ENCODE measurements at places on chromosomes 6 and 20.

DNA sequence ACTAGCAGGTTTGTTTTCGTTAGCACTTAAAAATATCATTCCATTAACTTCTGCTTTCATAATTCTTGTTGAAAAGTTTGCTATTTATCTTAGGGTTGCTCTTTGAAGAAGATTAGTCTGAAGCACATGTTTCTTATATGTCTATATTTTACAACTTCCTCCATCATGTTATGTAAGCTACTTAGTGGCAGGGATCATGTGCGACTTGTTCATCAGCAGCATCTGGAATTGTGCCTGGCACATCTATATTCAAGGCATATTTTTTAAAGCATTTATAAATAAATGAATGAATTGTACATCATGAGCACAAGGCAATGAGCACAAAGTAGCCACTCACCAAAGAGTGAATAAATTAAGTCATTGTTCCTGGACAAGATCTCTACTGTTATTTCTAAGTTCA is 187.2 kb upstream of the COL21A1 start:
- no peak for DNase-seq

GRCh38 chr6:235763-236360 is 56.4 kb upstream of the DUSP22 start:
- peak; percentile 68 for DNase-seq

DNA sequence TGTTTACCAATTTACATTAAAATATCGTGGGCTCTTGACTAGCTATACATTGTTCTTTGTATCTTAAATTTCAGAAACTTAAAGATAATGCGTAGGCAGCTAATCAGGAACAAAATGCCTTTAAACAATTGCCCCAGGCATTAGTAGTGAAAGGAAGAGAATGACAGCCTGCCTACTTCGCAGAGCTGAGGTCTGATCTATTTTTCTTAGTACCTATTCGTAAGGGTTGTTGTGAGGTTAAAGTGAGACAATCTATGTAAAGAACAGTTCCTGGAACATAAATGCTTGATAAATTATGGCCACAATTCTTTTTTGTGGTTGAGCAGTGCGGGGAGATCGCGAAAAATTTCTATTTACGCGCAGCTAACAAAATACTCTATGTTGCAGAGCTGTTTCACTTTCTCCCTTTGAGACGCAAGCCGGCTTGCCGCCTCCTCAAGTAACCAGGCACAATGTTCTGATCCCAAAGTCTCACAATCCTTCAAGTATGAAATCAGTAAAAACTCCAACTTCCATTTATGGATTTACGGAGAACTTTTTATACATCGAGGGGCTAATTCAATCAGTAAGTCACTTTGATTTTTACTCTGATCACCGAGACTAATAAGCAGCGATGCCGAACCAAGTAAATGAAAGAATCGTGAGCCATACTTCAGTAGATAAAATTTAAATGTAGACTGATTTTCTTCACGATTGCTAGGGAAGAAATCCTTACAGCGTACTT is 878 bp upstream of the PNRC1 start:
- DNase-seq = peak; percentile 44

DNA sequence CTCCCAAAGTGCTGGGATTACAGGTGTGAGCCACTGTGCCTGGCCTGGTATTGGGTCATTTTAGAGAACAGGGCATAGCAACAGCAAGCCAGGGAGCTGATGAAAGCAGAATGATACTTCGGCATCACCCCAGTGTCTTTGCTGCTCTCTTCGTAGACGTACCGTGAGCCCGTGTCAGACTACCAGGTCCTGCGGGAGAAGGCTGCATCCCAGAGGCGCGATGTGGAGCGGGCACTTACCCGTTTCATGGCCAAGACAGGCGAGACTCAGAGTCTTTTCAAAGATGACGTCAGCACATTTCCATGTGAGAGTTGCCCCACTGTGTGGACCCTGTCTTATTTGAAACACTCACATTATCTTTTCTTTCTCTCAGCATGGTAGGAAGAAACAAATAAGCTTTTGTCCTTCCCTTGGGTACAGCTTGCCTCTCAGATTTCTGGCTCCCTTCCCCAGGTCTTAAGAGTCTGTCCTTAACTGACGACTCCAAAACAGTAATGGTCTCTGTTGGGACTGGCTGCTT is 15.9 kb downstream of the TAF8 start:
- DNase-seq = no peak

- no peak for DNase-seq
Observed at GRCh38 chr20:45163083-45163803, 11.5 kb upstream of the PI3 start.

DNA sequence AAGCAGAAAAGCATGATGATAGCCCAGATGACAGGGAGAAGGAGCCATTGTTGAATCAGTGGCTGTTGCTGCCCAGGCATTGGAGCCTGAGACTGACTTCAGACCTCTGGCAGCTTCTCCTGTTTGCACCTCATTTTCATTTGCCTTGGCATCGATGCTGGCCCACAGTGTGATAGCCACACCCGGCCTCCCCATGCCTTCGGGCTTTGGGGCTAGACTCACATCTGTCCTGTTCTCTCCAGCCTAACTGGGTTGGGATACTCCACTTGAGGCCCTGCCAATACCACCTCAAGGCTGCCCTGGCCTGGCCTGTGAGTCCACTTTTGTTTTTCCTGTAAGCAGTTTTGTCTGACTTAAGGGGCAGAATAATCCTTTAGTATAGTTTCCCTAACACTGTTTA is 140.4 kb downstream of the UST start:
- DNase-seq = no peak

DNA sequence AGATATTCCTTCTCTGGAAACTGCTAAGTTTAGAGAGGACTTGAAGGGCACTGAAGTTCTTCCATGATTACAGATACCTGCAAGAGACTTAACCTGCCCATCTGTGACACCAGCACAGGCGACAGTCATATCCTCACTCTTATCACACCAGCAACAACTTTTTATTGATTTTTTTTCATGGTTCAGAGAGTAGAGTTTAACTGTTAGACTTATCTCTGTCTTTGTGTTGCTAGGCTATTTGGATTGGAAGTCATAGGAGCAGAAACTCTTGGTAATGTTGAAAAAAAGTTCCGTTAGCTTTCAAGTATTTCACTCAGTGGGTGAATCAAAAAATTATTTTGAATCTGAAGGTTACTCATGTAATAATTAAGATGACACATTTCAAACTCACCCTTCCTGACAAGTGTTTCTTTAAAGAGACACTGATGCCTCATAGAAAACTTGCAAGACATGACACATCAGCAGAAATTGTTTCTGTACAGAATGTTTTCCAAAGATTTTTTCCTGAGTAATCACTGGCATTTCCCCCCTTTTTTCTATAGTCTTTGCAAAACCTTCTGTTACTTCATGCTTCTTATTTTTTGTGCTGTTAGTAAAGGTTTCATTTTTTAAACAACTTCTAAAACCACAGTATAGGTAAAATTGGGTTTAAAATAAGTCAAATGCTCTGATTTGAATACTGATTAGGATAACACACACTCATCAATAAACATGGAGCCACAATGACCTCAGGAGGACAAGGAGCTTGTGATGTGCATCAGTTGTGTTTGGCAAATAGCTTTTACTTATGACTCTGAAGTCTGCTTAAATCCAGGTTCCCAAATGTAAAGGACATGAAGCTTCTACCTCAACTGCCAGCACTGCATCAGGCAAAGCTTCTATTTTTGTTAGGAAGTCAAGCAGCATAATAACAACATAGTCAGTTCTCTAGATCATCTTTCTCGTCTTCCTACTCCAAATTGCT is 252.9 kb upstream of the MAN1A1 start:
- DNase-seq = no peak

GRCh38 chr6:104421650-104422049 is 438.1 kb downstream of the HACE1 start:
- no peak for DNase-seq

- no peak for DNase-seq
Observed at GRCh38 chr6:157406661-157407060, 25.7 kb downstream of the ZDHHC14 start.

- no peak for DNase-seq
Observed at GRCh38 chr20:10658876-10659632, 14.7 kb downstream of the JAG1 start.

GRCh38 chr6:44297063-44298038 is 15.8 kb downstream of the AARS2 start:
- peak; percentile 55 for DNase-seq

DNA sequence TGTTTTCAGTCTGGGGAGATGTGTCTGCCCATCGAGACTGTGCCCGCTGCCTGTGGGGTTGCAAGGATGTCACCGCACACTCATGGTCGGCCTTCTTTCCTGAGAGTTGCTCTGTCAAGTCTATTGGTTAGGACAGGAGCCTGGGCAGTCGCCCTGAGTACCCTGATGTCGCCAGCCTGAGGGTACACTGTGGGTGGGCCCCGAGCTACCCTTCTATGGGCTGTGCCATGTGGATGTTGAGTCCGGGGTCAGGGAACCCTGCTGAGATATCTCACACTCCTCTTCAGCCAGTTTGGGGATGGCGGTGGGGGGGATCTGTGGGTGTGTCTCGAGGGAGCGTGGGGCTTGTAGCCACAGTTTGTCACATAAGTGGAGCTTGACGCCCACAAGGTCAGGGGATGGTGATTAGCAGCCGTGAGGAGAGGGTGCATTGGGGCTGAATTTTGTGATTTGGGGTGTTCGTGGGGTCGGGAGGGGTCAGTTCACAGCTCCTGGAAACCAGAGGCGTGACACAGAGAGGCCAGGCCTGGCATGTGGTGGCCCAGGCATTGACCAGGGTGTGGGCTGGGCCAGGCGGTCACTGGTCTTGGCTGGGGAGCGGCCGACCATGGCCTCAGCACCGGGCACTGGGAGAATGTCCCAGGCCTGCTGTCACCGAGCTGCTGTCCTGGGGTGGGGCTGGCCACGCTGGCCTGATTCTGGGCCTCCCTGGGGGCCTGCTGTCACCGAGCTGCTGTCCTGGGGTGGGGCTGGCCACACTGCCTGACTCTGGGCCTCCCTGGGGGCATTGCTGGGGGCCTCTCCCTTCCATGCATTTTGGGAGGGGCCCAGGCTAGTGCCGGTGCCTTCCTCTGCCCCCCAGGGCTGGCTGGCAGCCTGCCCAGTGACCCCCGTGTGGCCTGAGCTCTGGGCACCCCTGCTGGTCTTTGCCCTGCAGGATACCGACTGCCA is 1.6 kb upstream of the NPBWR2 start:
- peak; percentile 10 for DNase-seq

GRCh38 chr6:23184351-23184750 is 615.0 kb downstream of the HDGFL1 start:
- no peak for DNase-seq

DNA sequence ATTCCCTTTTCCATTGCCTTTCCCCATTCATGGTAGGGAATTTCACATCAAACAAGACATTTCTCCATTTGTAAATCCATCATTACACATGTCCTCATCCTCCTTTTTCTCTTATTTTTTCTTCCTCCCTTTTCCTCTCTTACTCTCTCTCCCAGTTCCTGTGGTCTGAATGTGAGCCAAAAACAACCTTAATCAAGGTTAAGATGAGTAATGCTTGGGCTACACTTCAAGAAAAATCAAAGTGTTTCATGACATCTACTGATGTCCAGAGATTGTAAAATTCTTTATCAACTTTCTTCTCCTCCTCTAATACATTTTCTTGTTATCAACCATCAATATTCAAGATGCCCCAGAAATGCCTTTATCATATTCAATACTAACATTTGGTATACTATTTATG is 208.0 kb upstream of the PRND start:
- DNase-seq = no peak

DNA sequence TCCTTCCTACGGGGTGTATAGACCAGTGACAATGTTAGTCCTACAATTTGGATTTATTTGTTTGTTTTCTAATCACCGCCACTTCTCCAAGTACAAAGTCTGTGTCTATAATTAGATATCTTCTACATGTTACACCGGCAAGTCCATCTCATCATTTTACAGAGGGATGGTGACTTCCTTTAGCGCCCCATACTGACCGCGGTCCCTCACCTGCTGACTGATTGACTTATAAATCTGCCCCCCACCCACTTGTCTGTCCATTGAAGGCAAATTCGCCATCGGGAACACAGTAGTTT is 8.9 kb upstream of the NR2E1 start:
- no peak for DNase-seq

- DNase-seq = no peak
Observed at GRCh38 chr6:94372229-94372628, 952.9 kb upstream of the EPHA7 start.

GRCh38 chr6:111605100-111605751 is 452 bp downstream of the TRAF3IP2 start:
- DNase-seq = no peak

GRCh38 chr20:31593221-31594001 is 11.7 kb upstream of the ID1 start:
- no peak for DNase-seq

DNA sequence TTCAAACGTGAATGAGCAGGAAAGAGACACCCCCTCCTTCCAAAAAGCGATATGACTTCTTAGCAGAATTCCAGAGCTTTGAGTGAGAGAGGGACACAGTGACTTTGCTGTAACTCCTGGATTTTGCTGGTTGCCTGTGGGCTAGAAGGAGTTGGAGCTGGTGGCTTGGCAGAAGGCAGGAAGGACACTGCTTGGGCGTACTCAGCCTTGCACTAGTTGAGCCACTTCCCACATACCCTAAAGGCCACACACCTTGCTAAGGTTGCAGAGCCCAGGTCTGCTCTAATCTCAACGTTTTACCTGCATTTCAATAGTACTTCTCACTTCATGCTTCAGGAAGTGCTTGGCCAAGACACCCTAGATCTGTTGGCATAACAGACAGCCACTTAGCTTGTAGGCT is 30.6 kb downstream of the RAB22A start:
- no peak for DNase-seq

GRCh38 chr20:64100566-64100888 is 6.8 kb downstream of the NPBWR2 start:
- DNase-seq = no peak

GRCh38 chr6:96649926-96650325 is 87.0 kb downstream of the FHL5 start:
- no peak for DNase-seq

DNA sequence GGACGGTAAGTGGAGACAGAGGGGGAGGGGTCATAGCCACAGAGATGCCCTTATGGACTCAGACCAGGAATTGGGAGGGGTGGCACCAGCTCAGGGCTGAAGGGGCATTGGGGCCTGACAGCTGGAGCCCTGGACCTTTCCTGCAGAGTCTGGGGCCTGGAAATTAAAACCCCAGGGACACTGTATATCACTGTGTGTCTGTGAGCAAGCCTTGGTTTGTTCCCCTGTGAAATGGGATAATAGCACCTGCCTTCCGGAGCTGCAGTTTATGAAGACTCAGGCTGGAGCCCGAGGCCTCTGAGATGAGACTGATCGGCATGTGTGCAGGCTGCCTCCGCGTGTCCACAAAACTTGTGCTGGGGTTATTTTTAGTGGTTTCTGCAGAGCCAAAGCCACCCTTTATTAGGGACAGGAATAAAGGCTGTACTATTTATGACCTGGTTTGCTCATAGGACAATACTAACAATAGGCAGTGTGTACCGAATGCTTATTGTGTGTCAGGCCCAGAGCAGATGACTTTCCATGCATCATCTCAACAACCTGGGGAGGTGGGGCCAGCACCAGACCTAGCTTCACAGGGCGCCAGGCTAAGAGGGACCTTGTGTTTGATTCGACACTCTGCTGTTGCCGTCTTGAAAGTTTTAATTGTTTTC is 22.6 kb downstream of the MYH7B start:
- DNase-seq = no peak

- no peak for DNase-seq
Observed at GRCh38 chr6:94751641-94752329, 825.5 kb upstream of the MANEA start.
